Activated CD4-positive, alpha-beta memory T cell treated with anti-CD3 and anti-CD28 coated beads, Interleukin-2, amount 10 ng/mL, durations not matched to agents 7 days and 5 days (primary cell): ENCODE measurements at places on chromosomes 13 and 19.

GRCh38 chr13:99969919-99970650, 1.5 kb downstream of the ZIC5 start:
- peak; percentile 41 for DNase-seq

DNA sequence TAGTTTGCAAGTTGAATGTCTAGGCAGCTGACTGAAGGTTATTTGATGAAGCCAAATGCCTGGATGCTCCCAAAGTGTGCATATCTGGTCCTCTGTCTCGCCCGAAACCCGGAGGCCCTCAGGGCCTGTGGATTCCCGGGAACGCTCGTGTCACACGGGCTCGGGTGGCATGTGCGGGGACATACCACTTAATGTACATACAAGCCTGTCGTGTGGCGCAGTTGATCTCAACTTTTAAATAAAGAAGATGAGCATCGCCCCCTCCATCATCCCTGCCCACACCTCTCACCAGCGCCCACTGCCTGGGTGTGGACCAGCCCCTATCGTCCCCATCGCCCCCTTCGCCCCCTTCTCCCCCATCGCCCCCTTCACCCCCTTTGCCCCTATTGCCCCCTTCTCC, 33.9 kb downstream of the ATP11A start:
- no peak for DNase-seq

- no peak for DNase-seq
Observed at GRCh38 chr13:99435116-99435515, 66.2 kb upstream of the TM9SF2 start.

DNA sequence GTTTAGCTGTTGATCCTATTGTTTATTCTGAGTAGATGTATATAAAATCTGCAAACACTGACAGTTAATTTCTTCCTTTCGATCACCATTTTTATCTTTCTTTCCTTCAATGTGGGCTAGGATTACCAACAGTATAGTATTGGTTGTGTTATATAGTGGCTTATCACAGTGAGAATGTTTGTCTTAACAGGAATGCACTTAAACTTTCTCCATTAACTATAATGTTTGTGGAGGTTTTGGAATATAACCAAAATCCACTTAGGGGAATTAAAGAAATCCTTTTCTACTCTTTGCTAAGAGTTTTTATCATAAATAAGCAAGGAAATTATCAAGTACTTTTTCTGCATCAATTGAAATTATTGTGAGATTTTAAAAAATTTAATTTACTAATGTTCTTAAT, 244.6 kb downstream of the LACC1 start:
- no peak for DNase-seq

GRCh38 chr13:99273128-99273527, 14.9 kb upstream of the GPR18 start:
- no peak for DNase-seq

DNA sequence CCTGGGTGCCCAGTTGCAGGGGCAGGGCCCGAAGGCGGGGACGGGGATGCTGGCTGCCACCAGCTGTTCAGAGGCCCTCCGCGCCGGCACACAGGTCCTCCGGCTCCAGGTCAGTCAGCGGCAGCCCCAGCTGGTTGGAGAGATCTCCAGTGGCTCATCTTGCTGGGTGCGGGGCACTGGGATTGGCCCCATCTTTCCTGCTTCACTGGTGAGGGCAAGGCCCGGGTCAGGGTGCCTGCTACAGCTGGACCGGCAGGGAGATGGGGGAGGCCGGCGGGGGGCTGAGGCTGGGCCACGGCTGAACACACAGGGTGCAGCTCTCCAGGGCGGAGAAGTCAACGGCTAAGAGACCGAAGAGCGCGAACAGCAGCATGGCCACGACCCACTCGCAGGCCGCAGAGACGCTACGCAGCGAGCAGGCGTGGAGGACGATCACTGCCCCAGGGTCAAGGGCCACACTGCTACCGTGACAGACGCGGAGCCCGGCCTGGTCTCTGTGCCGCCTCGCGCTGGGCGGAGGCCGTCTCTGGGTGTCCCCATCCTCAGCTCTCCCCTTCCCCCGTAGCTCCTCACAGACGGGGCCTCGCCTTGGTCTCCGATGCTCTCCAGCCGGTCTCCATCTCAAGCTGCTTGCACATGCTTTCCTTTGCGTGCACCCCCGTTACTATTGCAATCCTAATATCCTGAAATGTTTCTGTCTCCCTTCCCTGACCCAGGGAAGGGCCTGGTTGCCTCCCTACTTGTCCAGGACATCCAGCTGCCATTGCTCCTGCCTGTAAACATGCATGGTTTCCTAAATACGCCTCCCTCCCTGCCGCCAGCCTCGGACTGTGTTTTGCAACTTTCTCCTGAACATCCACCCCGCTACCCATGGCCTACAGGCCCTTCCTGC, 12.3 kb downstream of the TMEM150B start:
- DNase-seq, result no peak

- no peak for DNase-seq
Observed at GRCh38 chr19:19160461-19161035, 9.5 kb downstream of the MEF2B start.

DNA sequence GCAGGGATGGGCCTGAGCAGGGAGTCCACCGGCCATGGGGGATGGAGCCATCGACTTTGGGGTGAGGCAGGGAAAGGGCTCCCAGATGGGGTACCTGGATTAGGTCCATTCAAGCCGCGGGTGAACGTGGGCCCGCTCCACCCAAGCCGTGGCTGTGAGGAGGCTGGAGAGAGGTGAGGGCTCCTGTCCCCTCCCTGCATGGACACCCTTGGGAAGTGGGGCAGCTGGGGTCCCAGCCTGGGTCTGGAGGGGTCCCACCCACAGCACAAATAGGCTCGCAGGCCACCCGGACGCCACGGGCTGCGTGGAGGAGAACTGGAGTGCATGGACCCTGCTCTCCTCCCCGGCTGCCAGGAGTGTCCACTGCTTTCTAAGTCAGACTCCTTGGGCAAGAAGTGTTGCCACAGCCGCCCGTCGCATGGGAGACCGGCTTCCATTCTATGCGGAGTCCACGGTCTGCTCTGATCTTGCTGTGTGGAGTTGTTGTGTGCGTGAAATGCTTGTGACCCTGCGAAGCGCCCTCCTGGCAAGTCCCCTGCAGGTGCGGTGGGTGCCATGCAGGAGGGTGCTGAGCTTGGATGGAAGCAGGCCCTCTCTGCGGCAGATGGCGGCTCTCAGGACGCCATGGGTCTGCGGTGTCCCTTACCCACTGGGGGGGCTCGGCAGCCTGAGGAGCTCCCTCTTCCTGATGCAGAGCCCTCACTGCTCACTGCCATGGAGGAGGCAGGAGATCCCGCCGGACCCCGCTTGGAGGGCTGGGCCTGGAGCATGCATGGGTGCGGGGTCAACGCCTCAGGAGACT, 2.0 kb downstream of the DAZAP1 start:
- no peak for DNase-seq

- DNase-seq, result no peak
Observed at GRCh38 chr19:1777149-1777548, 23.8 kb downstream of the ONECUT3 start.

GRCh38 chr13:34967851-34968562, 25.9 kb downstream of the NBEA start:
- no peak for DNase-seq

- no peak for DNase-seq
Observed at GRCh38 chr19:41784743-41785142, 11.6 kb upstream of the CEACAM3 start.

- DNase-seq, result no peak
Observed at GRCh38 chr13:100130092-100130491, 41.2 kb downstream of the PCCA start.

GRCh38 chr19:1074544-1075283, 7.7 kb downstream of the ARHGAP45 start:
- peak; percentile 91 for DNase-seq

- no peak for DNase-seq
Observed at GRCh38 chr19:5046339-5047039, 77.6 kb downstream of the KDM4B start.

DNA sequence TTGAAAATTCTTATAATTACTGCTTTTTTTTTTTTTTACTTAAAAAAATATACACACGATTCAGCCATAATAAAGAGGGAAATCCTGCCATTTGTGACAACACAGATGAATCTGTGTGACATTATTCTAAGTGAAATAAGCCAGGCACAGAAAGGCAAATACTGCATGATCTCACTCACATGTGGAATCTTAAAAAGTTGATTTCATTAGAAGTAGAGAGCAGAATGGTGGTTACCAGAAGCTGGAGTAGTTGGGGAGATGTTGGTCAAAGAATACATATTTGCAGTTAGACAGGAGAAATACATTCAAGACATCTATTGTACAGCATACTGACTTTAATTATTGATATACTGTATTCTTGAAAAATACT, 116.2 kb downstream of the KLF12 start:
- no peak for DNase-seq

DNA sequence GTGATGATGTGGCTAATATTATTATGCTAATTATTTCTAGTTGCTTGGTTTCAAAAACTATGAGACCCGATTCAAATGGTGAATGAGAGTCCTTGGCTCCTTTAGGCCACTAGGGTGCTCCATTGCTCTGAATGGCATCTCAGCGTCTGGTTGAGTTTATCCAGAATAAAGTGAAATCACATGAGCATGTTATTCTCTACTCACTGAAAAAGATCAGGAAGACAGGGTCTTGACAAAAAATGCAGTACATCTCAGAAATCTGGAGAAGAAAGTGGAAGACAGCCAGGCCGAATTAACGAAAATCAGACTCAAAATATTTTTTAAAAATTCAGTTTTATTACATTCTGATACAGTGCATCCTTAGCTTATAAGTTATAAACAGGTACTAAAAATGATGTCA, 516.2 kb downstream of the MYO16 start:
- no peak for DNase-seq

DNA sequence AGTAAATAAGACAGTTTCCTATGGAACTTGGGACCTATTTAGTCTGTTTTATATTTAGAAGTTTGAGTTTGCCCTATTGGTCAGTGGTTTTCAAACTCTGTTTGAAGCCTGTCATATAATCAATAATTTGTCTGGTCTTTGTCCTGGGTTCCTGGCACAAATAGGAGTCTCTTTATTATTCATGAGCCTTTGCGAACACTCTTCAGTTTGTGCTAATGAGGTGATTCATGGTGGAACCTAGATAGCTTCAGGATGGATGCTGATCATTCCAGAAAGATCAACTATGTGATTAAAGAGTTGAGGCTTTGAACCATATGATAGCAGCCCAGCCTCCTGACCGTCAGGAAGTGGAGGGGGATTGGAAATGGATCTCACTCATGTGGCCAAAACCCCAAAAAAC, 10.0 kb upstream of the VWA8 start:
- DNase-seq, result no peak

DNA sequence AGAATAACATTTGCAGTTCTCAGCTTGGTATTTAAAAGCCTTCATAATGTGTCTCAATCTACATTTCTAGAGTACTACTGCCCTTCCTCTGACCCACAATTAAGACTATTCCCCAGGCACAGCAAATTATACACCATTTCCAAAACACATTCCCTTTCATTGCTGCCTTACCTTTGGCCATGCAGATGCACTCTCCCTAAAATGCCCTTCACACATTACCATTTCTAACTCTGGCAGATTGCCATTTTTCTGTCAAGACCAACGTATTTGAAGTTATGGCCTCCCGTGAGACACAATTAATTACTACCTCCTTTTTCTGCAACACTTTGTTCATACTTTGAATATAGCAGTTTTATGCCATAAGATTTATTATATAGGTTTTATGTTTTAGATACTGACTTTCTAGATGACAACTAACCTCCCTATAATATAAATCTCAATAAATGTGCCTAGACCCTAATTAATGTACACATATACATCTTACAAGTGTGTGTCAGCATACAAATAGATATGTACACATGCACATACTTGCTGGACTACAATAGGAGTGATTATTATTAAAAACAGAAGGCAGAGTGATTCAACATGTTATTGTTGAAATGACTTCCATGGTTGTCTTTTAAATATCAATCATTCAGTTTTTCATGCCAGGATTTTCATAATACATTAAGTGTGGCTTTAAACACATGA, 2902.5 kb downstream of the PCDH9 start:
- DNase-seq, result no peak

- DNase-seq, result no peak
Observed at GRCh38 chr19:43789029-43789428, 8.3 kb upstream of the KCNN4 start.

DNA sequence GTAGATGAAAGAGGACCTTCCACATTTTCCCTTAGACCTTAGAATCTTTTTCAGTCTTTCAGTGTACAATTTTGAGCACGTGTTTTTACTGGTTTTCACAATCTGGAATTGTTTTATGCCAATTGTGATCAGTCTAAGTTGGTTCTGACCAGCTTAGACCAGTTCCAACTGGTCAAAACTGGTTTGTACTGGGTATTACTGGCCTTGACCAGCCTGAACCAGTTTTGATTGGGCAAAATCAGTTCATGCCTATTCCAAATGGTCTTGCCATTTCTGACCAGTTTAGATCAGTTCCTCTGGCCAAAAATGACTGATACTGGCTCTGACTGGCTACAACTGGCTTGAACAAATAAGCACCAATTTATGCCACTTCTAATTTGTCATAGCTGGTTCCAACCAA, 36.4 kb downstream of the ZNF585A start:
- DNase-seq, result no peak

DNA sequence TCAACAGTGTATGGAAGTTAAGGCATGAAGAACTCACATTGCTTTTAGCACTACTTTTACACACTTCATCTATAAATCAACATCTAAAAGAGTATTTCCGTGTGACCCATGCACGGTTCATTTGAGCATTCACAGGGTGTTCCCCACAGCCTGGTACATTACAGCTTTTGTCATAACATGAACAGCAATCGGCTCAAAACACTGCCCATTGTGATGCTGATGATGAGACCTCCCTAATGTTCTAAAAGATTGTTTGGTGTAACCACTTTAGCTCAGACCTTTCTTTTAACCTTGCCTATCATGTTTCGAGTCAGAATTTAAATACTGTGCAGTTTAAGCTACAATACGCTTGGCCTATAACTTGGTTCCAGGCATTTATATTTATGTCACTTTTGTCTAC, 4.1 kb upstream of the KLF5 start:
- no peak for DNase-seq

DNA sequence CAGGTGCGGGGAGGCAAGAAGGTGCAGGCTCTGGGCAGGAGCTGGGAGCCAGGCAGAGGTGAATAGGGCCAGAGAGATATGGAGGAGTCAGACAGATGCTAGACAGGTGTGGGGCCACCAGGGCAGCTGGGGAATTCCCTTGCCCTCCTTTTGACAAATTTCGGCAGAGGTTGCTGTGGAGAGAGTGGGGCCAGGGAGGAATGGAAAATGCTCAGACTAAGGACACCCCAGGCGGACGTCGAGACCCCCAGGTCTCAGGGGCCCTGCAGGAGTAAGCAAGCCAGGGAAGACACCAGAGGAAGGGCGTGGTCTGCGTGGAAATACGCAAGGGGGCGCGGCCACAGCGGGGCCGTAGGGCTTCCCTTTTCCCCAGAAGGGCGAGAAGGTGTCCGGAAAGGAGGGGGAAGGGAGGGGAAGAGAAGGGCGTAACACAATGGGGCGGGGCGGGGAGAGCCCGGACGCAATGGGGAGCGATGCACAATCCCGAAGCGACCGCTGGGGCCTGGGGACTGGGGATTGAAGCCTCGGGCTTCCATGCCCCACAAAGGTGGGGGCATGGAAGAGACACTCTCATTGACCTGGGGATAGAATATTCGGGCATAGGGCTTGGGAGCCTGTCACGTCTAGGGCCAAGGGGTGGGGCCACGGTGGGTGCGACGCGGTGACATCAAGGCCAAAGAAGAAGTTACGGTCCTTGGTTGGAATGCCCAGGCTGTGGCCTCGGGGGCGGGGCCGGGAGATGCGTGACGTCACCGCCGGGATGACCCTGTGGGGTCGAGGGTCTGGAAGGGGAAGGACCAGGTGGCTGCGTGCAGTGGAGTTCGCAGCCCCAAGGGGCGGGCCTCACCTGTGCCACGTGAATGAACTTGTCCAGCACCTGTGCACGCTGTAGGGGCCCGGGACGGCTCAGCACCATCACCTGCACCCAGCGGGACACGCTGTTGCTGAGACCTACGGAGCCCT, 8.2 kb downstream of the RASGRP4 start:
- DNase-seq, result peak; percentile 82
